Activated T-helper 1 cell treated with anti-CD3 and anti-CD28 coated beads, Interleukin-2, amount 50 U/mL, for 16 hours (primary cell): ENCODE measurements at places on chromosomes 2 and 18.

DNA sequence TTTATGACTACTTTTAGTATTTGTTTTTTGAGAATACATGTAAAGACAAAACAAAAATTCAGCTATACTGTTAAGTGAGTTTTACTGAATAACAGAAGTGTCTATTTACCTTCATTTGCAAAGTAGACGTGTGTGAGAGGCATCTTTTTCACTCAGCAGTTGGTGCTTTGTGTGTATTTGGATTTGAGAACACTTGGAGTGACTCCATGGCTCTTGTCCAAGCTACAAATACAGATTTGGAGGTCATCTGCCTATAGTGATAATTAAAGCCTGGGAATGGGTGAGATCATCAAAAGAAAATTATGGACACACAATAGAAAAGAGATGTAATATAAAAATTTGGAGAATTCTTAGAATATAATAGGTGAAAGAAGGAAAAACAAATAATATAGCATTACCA lies 6.2 kb downstream of the NAB1 start:
- no peak for DNase-seq

GRCh38 chr2:151817929-151818328 lies 10.3 kb downstream of the ARL5A start:
- no peak for DNase-seq

- DNase-seq = no peak
Observed at GRCh38 chr2:37790019-37790418, 118.6 kb upstream of the CDC42EP3 start.

- DNase-seq = no peak
Observed at GRCh38 chr2:231662811-231663457, 45.4 kb upstream of the PTMA start.

- DNase-seq = no peak
Observed at GRCh38 chr2:63882395-63883105, 40.9 kb downstream of the UGP2 start.

DNA sequence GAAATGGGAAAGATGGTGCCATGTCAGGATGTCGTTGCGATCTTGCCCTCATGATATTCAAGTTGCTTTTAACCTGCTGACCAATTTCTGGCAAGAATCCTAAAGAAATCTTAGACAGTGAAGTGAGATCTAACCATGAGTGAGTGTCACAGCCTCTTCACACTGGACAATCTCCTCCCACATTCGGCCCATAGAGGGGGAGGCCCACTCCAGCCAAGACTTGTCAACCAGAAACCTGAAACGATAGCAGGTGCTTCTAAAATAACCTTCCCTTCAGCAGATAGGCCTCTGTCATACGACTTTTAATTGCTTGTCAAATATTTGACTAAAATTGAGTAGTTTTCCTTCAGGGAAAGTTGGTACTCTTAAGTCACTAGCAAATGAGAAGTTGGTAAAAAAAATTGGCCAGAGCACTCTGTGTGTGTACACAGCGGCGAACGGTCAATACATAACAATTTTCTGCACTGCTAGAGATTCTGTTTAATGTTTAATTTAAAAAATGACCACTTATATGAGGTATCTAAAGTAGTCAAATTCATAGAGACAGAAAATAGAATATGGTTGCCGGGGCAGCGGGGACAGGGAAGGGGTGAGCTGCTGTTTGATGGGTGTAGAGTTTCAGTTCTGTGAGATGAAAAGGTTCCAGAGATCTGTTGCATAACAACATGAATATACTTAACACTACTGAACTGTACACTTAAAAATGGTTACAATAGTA lies 110.2 kb downstream of the VAPA start:
- DNase-seq = no peak

DNA sequence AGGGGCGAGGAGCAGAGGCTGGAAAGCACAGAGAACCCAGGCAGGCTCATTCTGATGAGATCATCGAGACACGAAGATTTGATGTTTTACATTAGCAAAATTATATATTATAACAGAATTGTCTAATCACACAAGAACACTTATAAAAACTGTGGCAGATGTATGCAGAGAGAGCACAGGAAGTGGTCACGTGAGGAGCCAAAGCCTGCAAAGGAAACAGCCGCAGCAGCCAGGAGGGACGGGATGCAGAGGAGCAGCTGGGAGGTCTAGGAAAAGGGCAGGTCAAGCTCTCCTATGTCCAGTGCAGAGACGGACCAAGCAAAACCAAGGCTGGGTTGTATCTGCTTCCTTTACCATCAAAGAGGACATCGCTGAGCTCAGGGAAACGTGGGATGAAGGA lies 355.1 kb upstream of the MYT1L start:
- DNase-seq = no peak

DNA sequence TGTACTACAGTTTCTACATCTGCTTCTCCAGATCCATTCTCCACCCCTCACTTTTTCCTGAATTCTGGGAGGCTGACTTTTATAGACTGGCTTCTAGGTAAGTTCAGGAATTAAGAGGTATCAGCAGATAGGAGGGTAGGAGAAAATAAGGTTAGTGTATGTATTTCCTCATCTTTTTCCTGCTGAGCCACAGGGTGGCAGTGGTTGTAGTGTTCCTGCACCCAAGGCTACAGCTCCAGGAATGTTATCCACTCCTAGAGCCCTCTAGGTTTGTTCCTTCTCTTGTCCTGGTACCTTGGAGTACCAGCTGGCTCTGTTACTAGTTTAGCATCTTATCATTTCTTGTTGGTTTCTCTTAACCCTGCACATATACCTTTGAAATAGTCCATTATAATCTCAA lies 40.7 kb upstream of the C2orf66 start:
- no peak for DNase-seq

- DNase-seq = no peak
Observed at GRCh38 chr2:6454286-6454990, 411.3 kb downstream of the CMPK2 start.

DNA sequence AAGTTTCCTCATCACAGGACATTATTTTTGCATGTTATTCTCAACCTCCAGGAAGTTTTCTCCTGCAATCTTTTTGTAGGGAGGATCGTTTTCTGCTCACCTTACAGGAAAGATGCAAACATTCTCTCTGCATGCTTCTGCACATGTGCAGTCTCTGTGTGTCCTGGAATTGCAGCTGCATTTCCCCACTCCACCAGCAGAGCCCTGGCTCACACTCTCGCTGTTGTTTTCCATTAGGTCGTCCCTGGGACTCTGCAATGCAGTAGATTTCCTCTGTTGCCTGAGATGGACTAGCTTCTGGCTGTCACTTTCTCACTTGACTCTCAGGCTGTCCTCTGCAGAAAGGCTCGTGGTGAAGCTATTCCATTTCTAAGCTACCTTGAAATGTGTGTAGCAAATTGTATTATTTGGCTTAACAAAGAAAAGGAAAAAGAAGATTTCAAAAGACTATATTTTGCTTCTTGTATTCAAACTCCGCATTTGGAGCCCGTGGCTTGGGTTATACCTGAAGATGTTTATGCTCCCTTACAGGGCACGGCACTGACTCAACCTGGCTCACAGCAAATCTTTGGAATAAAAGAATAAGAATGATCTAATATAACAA lies 346.7 kb downstream of the RAD51AP2 start:
- DNase-seq = no peak

GRCh38 chr2:161416708-161417437 lies 776 bp downstream of the TBR1 start:
- no peak for DNase-seq

DNA sequence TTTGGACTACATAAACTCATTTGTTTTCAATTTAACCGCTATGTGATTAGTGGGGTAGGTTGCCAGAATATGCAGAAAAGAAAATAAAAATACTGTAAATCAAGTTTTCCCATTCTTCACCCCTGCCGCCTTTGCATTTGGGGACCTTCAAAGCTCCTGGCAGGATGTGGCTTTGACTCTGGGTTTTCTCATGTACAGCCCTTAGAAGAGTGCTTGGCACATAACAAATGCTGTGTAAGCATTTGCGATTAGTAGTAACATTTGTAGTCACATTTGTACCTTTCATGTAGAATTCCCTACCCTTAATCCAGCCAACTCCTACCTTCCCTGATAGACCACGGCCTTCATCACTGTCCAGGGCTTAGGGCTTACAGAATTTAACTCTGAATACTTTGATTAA lies 262.6 kb downstream of the MREG start:
- DNase-seq = no peak

DNA sequence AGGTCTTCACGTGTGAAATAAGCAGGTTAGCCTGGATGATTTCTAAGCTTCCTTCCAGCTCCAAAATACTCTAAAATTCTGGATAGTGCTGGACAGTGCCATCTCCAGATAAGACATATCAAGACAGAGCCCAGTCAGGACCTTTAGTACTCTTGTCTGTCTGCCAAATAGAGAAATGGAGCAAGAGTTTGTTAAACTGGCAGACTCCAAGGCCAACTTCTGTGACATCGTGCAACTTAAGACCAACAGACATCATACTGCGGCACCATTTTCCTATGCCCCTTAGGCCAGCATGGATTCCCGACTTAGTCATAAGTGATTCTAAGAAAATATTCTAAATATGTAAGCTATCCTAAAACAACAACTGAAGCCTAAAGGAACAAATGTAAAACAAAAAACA lies 118.6 kb downstream of the RBMS1 start:
- no peak for DNase-seq

- no peak for DNase-seq
Observed at GRCh38 chr2:176147800-176148496, 3.4 kb upstream of the HOXD4 start.

- no peak for DNase-seq
Observed at GRCh38 chr2:214244847-214245246, 166.0 kb upstream of the VWC2L start.

- no peak for DNase-seq
Observed at GRCh38 chr2:37357530-37357929, 13.1 kb downstream of the QPCT start.

DNA sequence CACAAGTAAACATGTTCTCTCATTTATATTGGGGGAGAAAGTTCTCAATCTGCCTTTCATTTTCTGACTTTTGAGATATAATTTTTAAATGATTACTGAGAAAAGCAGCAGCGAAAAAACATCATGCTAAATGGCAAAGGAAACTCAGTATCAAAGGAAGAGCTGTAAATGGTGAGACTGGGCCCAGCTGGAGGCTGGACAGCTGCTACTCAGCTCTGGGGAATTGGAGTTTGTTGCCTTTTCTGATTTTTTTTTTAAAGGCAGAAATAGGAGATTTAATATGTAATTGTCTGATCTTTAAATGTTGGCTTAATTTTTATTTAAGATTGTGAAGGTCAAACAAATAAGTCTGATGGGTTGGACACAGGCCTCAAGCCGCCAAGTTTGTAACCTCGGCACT lies 137.1 kb upstream of the TACR1 start:
- no peak for DNase-seq

DNA sequence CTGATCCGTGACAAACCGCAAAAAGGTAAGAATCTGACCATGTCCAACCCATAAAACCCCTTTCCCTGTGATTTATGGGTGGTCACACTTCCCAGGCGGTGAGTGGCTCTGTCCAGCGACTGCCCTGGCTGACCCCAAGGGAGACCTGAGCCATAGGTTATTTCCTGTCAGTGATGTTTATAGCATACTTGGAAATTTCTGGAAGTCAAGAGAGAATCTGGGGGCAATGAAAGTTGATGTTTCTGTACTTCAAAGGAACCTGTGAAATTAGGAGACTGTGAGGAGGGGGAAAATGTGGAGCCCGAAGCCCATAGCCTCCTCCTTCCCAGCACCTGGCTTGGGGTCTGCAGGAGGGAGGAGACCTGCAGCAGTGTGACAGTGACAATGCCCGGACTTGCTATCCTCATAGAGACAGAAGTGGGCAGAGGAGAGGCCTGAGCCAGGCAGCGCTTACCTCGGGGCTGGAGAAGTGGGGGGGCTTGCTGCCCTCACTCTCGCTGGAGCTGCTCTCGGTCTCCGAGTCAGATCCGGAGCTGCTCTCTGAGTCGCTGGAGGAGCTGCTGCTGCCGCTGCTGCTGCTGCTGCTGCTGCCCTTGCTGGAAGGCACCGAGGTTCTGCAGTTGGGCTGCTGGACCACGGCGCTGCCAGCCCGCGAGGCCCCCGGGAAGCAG lies 111.3 kb upstream of the REV1 start:
- no peak for DNase-seq

- DNase-seq = no peak
Observed at GRCh38 chr2:220985561-220985960, 586.5 kb downstream of the EPHA4 start.

DNA sequence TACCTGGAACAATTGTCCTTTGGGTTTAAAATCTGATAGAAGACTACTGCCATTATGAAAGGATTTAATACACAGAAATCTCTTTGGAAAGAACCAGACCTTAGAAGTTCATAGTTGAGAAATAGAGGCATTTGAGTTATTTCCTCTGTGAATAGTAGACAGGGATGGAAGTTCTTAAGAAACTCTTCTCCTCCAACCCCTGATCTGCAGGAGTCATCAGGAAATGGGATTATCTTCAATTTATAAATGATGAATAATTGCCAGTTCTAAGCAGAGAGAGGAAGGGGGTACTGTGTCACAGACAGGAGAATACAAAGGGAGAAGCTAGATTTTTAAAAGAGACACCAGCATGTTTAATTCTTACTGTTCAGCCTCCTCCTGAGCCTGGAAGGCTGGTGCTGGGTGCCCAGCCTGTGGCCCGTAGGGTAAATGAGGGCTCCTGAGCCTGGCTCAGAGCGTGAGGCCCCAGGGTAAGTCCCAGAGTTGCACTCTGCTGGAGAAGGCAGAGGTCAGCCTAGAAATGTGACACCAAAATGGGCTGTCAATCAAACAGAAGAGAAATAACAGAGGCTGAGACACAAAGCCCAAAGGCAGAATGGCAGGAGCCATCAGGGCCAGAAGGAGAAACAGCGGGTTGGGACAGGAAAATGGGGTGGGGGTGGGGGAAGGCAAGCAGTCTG lies 58.2 kb upstream of the PKDCC start:
- no peak for DNase-seq

DNA sequence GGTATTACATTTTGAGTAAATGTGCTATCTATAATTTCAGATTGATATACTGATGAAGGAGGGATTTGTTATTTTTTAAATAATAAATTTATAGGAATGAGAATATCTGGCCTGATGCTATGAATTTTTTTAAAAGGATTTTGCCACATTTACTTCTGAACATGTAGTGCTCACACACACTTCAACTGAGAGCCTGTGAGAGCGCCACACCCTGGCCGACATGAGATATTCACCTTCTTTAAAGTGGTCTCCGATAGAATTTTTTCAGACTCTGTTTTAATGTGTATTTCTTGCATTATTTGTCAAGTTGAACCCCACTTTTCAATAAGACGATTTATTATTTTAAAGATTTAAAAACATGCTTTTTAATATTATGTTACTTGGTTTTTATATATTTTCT lies 813.3 kb downstream of the DCC start:
- DNase-seq = no peak

- no peak for DNase-seq
Observed at GRCh38 chr2:69032336-69032735, 19.4 kb downstream of the ANTXR1 start.

GRCh38 chr2:107543793-107544192 lies 282.9 kb upstream of the RGPD4 start:
- DNase-seq = no peak
